Activated CD8-positive, alpha-beta memory T cell treated with anti-CD3 and anti-CD28 coated beads for 1 hour (primary cell): ENCODE measurements at places on chromosomes 7 and 10.

GRCh38 chr10:123870260-123870659 lies 21.3 kb downstream of the CPXM2 start:
- no peak for DNase-seq

DNA sequence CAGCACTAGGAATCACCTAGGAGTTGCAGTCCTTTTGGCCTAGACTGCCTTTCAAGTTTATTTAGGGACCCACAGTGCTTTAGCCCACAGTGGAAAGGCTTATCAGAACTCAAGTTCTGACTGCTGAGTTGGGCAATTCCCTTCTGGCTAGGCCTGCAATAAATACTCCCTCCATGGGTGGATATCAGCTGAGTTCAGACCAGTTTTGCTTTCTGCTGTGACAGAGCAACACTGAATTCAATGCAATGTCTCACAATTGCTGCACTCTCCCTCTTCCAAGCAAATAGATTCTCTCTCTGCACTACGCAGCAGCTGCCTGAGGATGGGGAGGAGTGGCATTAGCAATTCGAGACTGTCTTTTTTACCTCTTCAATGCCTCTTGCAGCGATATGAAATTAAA lies 1153.3 kb downstream of the SORCS1 start:
- DNase-seq, result no peak

- DNase-seq, result no peak
Observed at GRCh38 chr10:77306666-77307065, 330.9 kb downstream of the KCNMA1 start.

GRCh38 chr10:52853704-52854103 lies 81.1 kb upstream of the MBL2 start:
- no peak for DNase-seq

GRCh38 chr7:94649450-94649849 lies 6.5 kb downstream of the SGCE start:
- DNase-seq, result no peak

- DNase-seq, result no peak
Observed at GRCh38 chr10:87723500-87723899, 63.8 kb downstream of the PAPSS2 start.

- DNase-seq, result no peak
Observed at GRCh38 chr10:88281592-88282347, 301.3 kb downstream of the RNLS start.

- DNase-seq, result no peak
Observed at GRCh38 chr7:41116817-41117216, 586.1 kb downstream of the INHBA start.

- no peak for DNase-seq
Observed at GRCh38 chr7:152522571-152523067, 86.8 kb upstream of the KMT2C start.

GRCh38 chr10:124142960-124143359 lies 49.6 kb upstream of the CHST15 start:
- DNase-seq, result no peak

GRCh38 chr7:30206942-30207341 lies 72.2 kb downstream of the MTURN start:
- DNase-seq, result no peak

GRCh38 chr10:60105295-60105695 lies 198.9 kb upstream of the CCDC6 start:
- no peak for DNase-seq

DNA sequence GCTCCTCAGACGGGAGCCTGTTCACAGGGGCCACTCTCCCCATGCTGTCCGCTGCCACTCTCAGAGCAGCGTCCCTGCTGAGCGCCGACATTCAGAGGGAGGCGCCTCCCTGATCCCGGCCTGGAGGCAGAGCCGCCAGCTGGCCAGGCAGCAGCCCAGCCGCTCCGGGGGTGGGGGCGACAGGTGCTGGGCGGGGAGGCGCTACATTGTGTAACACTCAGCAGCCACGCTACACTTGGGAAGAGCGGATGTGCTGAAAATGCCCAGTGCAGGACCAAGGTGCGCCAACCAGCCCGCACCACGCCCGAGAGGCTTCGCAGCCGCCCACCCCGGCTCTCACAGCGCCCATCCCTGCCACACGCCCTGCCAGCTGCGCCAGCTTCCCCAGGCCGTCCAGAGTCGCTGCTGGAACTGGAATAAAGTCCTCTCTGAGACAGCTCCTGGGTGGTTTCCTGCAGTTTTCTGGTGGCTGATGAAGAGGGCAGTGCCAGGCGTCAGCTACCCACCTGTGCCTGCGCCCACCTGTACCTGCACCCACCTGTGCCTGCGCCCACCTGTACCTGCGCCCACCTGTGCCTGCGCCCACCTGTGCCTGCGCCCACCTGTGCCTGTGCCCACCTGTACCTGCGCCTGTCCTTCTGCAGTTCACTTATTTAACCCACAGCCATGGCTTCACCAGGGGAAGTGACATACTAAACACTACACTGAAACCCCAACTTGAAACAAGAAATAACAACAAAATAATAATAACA lies 25.7 kb downstream of the STK32C start:
- DNase-seq, result no peak

DNA sequence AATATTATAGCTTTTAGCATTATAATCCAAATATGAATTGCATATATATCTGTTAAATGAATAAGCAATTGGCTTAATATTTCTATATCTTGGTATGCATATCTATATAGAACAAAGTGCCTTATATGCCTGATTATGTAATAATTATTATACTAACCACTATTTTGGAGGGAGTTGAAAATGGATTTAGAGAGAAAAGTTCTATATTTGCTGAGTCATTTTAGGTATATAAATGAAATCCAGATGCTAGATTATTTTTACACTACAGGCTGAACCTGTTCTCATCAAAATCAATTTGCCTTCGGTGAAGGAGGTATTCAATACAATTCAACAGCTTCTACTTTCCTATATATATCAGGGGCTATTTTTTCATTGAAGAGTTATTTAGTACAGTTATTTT lies 276.4 kb downstream of the PCLO start:
- no peak for DNase-seq

- no peak for DNase-seq
Observed at GRCh38 chr7:75916685-75917634, 2.0 kb downstream of the POR start.

- DNase-seq, result no peak
Observed at GRCh38 chr10:73647211-73647874, 6.1 kb upstream of the MYOZ1 start.
